GM13977 (cell line): ENCODE measurements at places on chromosomes 4 and X.

DNA sequence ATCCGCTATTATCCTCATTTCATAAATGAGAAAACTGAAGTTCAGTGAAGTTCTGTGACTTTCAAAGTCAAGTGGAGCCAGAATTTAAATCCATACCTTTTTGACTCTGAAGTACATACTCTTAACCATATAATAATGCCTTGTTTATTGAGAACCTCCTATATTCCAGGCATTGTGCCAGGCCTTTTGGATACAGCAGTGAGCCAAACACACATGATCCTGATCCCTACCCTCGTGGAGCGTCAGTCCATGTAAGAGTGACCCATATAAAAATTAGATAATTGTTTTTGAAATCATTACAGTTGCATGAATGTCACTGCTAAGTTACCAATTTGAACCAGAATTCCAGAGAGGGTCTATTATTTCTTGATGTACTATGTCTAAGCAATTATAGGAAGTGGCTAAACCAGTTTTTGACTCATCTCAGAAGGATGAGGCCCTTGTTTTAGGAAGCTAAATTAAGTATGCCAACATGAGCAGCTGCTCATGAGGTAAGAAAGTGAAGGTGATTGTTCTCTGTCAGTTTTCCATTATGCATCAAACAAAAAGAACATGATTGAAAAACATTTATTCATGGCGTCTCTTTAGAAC is 289.5 kb downstream of the GLUD2 start:
- no peak for DNase-seq

GRCh38 chrX:46665232-46666152 is 91.9 kb downstream of the CHST7 start:
- no peak for DNase-seq

DNA sequence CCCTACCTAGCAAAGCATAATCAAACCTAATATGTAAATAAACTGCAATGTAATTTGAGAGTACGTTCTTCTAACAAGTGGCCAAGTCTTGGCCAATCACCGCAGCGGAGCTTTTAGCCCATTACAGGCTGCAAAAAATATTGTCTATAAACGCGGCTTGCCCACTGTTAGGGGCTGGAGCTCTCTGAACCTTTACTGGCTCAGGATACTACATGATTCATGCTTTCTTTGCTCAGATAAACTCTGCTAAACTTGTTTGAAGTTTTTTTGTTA is 990 bp upstream of the HADH start:
- DNase-seq: no peak

GRCh38 chrX:72540318-72540717 is 32.3 kb downstream of the HDAC8 start:
- no peak for DNase-seq

- no peak for DNase-seq
Measured at GRCh38 chr4:182221987-182222386, 21.2 kb upstream of the TENM3 start.

DNA sequence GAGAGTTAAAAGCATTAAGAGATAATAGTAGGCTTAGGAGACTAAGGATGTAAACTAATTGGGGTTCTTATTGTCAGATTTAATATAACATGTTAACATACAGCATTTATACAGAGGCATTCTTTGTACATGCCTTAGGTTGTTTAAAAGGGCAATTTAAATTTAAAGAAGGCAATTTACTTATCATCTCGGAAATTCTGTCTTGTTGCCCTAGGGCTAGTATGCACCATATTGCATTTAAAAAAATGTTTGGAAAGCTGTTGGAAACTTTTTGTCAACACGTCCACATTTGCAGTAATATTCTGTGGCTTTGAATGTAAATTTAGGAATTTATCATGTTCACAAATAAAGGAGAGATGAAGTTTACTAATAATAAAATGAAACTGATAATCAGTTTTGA is 25.5 kb downstream of the GALNT7 start:
- no peak for DNase-seq

DNA sequence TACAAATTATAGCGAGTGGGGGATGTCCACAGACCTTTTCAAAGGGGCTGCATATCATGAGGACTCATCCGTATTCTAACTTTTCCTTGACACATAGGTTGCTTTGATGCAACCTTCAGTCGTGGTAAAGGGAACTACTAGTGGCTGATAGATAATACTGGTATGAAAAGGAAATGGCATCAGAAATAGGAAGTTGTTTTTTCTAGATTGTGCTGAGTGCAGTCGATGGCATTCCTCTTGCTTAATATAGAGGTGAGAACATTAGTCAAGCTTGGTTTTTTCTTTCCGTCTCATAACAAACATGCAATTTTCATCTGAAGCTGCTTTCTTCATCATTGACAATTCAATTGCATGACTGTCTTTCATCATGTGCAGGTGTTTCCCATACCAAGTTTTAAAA is 16.6 kb downstream of the ENPEP start:
- DNase-seq: no peak

- DNase-seq: no peak
Measured at GRCh38 chr4:98996056-98996764, 689 bp downstream of the METAP1 start.

- peak; percentile 88 for DNase-seq
Measured at GRCh38 chr4:119627267-119628255, 1.0 kb downstream of the PDE5A start.

GRCh38 chrX:136157187-136157586 is 9.9 kb downstream of the FHL1 start:
- DNase-seq: no peak

DNA sequence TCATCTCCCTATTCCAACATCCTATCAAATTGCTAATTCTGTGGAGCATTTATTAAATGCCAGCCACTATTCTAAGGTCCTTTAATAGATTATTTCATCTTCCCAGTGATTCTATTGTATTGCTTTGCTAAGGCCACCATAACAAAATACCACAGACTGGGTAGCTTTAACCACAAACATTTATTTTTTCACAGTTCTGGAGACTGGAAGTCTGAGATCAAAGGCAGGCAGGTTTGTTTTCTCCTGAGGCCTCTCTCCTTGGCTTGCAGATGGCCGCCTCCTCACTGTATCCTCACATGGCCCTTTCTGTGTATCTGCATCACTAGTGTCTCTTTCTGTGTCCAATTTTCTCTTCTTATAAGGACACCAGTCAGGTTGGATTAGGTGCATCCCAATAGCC is 64.5 kb downstream of the CPE start:
- DNase-seq: no peak

GRCh38 chr4:8073206-8073863 is 85.3 kb downstream of the ABLIM2 start:
- no peak for DNase-seq

DNA sequence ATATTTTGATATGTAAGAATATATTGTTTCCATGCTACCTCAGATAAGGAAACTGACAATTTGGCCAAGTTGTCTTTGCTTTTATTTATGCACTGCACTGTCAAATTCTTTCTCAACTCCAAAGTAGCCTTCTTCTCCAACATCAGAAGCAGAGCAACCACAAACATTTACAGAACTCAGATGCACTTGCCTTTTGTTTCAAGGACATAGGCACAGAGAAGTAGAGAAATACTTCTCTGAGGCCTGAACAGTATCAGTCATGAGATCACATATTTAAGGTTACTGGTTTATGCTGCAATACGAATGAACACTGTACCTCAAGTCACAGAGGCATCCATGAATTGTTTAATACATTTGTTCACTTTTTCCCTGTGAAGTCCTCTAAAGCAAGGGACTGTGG is 606.1 kb upstream of the SLIT2 start:
- DNase-seq: no peak

GRCh38 chr4:120865985-120866384 is 56.5 kb downstream of the PRDM5 start:
- DNase-seq: no peak

- no peak for DNase-seq
Measured at GRCh38 chr4:7998447-7998846, 58.8 kb upstream of the AFAP1 start.

DNA sequence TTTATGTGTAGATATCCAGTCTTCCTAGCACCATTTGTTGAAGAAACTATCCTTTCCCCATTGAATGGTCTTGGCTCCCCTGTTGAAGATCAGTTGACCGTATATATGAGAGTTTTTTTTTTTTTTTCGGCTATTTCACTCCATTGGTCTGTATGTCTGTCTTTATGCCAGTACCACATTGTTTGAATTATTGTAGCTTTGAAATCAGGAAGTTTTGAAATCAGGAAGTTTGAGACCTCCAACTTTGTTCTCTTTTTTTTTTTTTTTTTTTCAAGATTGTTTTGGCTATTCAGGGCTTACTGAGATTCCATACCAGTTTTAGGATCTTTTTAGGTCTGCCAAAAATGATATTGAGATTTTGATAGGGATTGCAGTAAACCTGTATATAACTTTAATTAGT is 4.3 kb upstream of the SCD5 start:
- DNase-seq: no peak

- no peak for DNase-seq
Measured at GRCh38 chrX:13716905-13717304, 17.5 kb downstream of the TRAPPC2 start.

GRCh38 chrX:91137883-91138282 is 296.8 kb upstream of the PABPC5 start:
- no peak for DNase-seq

- peak; percentile 54 for DNase-seq
Measured at GRCh38 chr4:122658818-122659295, 38.0 kb upstream of the IL21 start.

DNA sequence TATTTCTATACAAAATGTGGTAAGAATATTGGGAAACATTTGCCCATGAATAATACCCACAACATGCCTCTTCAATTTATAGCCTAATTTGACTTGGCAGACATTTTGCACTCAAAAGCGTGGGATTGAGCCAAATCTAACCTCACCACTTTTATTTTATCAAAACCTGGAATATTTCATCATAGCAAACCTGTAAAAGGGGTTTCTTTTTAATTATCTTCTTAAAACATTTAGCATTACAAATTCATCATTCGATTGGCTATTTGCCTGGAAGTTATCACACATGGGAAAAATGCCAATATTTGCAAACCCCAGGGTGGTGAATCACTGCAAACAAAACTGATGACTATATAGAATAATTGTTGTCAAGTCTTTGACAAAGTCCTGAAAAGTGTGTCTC is 56.2 kb downstream of the VCX3B start:
- no peak for DNase-seq

GRCh38 chr4:156832886-156833285 is 138.7 kb downstream of the PDGFC start:
- no peak for DNase-seq

GRCh38 chr4:121072224-121073003 is at the start of gene NDNF:
Gene NDNF (minus strand): TSS chr4:121072535. CDS start chr4:121045837, 26,698 bp downstream.
- DNase-seq: peak; percentile 34

- DNase-seq: no peak
Measured at GRCh38 chr4:43547561-43547960, 655.0 kb downstream of the GRXCR1 start.

DNA sequence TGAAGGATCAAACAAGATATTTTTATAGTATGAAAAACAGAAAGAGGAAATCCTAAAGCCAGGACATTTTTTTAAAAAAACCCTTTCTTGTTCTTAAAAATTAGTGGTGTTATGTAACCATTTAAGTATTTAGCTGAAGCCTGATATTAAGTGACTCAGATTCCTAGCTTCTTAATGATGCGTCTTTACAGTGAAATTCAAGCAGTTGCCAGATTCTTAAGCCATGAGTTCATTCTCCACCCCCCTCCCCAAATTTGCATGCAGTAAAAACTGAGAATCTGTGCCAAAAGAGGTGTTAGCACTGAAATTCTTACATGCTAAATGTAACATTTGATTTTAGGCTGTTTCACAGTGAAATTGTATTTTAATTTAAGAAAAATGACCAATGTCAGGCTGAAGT is 180.8 kb downstream of the RAPGEF2 start:
- DNase-seq: no peak

DNA sequence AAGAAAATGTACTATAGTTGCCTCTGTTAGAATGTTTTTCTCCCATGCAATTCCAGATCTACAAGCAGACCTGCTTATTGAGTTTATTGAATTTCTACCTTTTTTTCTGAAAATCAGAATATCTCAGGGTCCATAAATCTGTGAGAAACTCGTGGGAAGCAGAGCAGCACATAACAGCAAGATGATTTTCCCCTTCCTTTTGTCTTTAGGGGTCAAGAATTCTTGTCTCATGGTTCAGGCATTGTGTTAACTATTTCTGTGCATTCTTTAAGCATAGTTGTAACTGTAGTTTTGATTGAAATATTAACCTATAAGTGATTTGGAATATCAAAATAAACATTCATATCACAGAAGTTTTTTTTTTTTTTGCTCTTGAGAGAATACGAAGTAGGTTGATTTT is 11.4 kb downstream of the EDNRA start:
- DNase-seq: no peak
